ENCODE measurements at places on chromosomes 7 and 10.

GRCh38 chr10:86148117-86148516 lies 218.5 kb downstream of the GRID1 start:
- H3K4me1 ChIP-seq, result no peaks in the 10 kb centered on the region
- no peaks in the 10 kb centered on the region for H3K27me3 ChIP-seq
- no peak overlapping the region for H3K4me3 ChIP-seq
- no peaks in the 10 kb centered on the region for H3K36me3 ChIP-seq
- no peak overlapping the region for H3K27ac ChIP-seq

- H3K27ac ChIP-seq, result no peak overlapping the region
- H3K4me3 ChIP-seq, result no peak overlapping the region
- no peaks in the 10 kb centered on the region for H3K36me3 ChIP-seq
- no peaks in the 10 kb centered on the region for H3K4me1 ChIP-seq
These were observed 35.2 kb upstream of the ITGA8 start for GRCh38 chr10:15754937-15755336.

DNA sequence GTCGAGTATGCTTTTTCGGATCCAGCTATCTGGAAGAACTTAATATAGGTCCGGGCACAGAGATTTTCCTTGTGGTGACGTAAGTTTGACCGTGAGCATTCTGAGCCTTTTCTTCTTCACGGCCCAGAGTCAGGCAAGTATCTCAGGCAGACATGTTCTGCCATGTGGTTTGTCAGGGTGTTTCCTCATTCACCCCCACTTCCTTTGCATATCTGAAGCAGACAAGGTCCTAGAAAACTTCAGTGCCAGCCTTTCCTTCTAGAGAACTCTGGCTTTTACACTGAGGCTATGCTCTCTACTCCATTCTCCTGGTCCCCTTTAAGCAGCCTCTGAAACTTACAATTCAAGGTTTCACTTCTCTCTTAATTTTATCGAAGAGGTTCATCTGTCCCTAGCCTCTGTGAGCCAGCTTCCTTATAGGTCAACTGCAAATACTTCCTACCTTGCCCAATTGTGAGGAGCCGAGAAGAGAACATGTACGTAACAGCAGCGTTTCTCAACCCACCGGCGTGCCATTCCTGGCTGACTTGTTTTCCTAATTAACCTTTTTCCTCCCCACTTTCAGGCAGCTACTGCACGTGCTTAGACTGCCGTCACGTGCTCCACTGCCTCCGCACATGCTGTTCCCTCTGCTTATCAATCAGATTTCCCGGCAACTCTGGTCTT lies 47.3 kb downstream of the CDCA7L start:
- peak overlapping the region; percentile 94 for H3K27ac ChIP-seq
- H3K4me3 ChIP-seq, result peak overlapping the region; percentile 83
- peaks cover 25% of the 10 kb centered on the region for H3K4me1 ChIP-seq
- peak; percentile 41 for DNase-seq
- no peaks in the 10 kb centered on the region for H3K27me3 ChIP-seq

DNA sequence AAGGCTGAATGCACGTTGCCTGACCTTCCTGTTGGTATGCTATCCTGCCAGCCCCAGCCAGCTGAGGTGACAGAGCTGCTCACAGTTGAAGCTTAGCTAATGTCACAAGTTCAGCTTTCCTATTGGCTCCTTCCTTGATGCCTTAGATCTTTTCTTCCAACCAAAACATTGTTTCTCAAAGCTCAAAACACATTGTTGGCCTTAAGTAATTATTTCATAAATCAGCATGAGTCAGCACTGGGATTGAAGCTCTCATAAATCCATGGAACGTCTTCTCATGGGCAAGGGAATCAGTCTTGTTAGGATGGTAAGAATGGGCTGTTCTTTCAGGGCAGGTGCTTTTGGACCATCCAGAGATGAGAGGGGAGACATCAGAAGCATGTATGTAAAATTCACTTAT lies 128.1 kb upstream of the SAMD8 start:
- H3K4me1 ChIP-seq, result peaks cover 14% of the 10 kb centered on the region
- H3K27ac ChIP-seq, result no peak overlapping the region
- peaks cover 80% of the 10 kb centered on the region for H3K36me3 ChIP-seq
- no peak overlapping the region for H3K4me3 ChIP-seq
- H3K27me3 ChIP-seq, result no peaks in the 10 kb centered on the region
- DNase-seq, result no peak

DNA sequence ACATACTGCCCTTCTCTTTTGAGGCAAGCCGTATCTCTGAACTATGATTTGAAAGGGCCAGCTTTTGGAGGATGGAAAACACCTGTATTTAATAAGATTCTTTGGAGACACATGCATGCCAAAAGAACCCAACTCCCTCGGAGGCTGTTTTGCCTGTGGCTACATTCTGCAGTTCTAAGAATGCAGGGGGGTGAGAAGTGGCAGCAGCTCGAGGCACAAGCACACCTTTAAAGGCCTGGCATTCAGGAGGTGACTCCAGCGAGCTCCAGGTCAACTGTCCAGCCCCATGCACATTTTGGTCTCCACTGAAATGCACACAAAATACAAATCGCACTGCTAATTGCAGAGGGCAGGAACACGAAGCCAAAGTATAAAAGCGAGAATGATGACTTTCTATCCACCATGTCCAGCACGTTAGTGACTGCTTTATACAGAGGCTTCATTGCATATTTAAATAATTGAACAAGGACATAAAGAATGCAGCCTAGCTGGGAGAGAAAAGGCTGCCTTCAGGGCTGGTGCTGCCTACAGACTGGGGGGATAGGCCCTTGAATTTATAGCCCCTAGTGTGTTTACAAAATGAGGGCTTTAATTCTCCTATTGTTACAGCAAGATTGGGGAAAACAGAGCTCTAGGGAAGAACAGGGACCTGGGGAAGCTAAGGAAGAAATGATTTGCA lies 359.3 kb downstream of the PLXNA4 start:
- DNase-seq, result no peak
- no peaks in the 10 kb centered on the region for H3K4me1 ChIP-seq
- no peak overlapping the region for H3K27ac ChIP-seq
- no peak overlapping the region for H3K4me3 ChIP-seq
- no peaks in the 10 kb centered on the region for H3K36me3 ChIP-seq

DNA sequence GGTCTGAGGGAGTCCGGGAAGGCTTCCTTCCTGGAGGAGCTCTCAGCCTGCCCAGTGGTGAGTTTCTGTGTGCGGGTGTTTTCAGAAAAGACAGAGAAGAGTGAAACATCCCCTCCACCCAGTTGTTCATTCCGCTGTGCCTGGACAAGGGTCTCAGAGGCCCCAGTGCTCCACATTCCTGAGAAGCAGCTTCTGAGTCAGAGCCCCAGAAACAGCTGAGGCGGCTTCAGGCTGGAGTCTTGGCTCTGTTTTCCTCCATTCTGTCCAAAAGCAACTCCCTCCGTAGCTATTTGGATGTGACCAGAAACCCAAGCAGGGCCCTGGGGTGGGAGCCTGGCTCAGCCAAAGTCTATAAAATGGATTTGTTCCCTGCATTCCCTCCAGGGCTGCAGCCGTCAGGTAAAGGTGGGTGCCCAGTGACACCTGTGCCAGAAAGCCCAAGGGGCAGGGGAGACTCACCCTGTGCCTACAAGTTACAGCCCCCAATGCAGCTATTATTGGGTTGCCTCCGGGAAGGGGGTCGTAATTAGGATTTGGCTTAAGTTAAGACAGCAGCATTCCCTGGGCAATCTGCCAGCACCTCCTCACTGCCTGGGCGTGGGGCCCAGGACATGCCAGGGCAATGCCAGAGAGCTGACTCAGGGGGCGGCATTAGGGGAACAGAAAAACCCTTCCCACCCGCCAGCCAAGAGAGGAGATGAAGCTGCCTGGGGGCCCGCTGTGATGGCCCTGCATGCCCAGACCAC lies 13.1 kb upstream of the CAMK2G start:
- H3K4me1 ChIP-seq, result peaks cover 5% of the 10 kb centered on the region
- no peaks in the 10 kb centered on the region for H3K36me3 ChIP-seq
- no peak overlapping the region for H3K27ac ChIP-seq

DNA sequence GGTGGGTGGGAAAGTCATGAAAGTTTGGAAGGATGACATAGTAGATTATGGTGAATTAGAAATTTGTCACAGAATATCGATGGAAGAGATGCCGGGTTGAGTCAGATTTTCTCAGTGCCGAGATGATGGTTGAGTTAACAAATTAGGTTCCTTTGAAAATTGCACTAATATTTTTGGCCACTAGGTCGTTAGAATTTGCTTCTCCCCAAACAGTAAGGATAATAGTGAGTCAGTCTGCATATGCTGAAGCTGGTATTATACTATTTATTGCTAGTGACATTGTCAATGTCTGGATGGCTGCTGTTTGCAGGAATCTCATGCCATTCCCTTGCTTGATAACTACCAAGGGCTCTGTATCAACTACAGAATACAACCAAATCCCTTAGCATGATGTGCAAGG lies 37.7 kb upstream of the MINDY3 start:
- no peak overlapping the region for H3K4me3 ChIP-seq
- H3K36me3 ChIP-seq, result no peaks in the 10 kb centered on the region
- no peak for DNase-seq
- H3K27ac ChIP-seq, result no peak overlapping the region
- H3K4me1 ChIP-seq, result no peaks in the 10 kb centered on the region

DNA sequence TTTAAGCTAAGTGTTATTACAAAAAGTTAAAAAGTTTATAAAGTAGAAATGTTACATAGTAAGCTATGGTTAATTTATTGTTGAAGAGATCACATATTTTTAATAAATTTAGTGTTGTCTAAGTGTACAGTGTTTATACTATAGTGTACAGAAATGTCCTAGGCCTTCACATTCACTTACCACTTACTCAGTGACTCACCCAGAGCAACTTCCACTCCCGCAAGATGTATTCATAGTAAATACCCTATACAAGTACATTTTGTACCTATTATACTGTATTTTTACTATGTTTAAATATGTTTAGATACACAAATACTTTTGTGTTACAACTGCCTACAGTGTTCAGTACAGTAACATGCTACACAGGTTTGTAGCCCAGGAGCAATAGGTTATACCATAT lies 69.2 kb downstream of the DNAJC1 start:
- H3K27ac ChIP-seq, result no peak overlapping the region
- H3K4me3 ChIP-seq, result no peak overlapping the region
- DNase-seq, result no peak
- H3K4me1 ChIP-seq, result peaks cover 4% of the 10 kb centered on the region
- H3K27me3 ChIP-seq, result no peaks in the 10 kb centered on the region

DNA sequence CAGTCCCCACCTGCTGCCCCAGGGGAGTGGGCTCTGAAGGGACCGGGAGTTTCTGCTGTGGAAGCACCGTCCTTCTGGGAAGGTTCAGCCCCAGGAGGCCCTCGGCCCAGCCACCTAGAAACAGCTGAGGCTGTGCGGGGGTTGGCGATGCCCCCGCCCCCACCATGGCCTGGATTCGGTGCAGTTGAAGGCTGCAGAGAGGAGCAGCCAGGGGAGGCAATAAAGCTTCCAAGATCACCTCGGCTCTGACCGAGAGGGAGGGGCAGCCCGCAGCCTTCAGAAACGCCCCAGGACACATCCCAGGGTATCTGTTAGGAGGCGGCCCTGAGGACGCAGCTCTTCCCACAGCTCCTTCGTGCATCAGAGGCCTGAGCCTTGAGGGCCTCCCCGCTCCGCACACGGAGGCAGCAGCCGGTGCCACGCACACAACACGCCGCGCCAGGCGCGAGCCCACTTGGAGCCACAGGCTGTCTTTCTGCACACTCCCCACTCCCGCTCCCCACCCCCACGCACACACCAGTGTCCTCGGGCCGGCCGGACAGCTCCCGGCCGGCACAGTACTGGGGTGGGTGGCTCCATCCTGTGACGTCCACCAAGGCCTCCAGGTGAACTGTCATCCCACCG lies 1.6 kb downstream of the KNDC1 start:
- no peaks in the 10 kb centered on the region for H3K4me1 ChIP-seq
- no peak overlapping the region for H3K4me3 ChIP-seq
- no peak for DNase-seq
- peaks cover 17% of the 10 kb centered on the region for H3K27me3 ChIP-seq

DNA sequence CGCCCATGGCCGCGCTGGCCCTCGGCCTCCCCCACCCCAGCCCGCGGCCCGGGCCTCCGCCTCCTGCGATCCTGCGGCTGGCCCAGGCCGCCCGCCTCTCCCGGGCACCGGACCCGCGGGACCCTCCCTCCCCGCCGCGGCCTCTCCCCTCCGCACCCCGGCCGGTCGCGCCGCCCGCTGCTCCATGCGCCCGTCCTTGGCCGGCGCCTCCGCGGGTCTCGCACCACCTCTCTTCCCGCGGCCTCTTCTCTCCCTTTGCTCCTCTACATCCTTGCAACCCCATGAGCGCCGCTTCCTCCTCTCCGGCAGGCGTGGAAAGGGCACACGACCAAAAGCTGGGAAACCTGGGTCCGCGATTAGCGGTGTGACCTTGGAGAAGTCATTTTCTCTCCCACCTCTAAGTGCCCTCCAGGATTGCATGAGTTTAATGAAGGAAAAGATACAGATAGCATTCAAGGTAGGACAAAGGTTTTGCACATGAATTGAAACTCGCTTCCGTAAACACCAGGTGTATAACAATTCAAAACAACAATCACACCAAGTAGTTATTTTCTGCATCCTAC lies 448 bp upstream of the SRPK2 start:
- H3K27ac ChIP-seq, result peak overlapping the region; percentile 96
- H3K4me1 ChIP-seq, result peaks cover 33% of the 10 kb centered on the region
- H3K4me3 ChIP-seq, result peak overlapping the region; percentile 100
- H3K27me3 ChIP-seq, result no peaks in the 10 kb centered on the region
- H3K36me3 ChIP-seq, result peaks cover 2% of the 10 kb centered on the region
- DNase-seq, result no peak

GRCh38 chr7:139423091-139423490 lies 60.4 kb downstream of the KLRG2 start:
- no peak overlapping the region for H3K4me3 ChIP-seq
- no peak for DNase-seq
- no peaks in the 10 kb centered on the region for H3K27me3 ChIP-seq
- H3K4me1 ChIP-seq, result no peaks in the 10 kb centered on the region
- no peak overlapping the region for H3K27ac ChIP-seq
